ENCODE measurements at places on chromosomes 6 and 20.

DNA sequence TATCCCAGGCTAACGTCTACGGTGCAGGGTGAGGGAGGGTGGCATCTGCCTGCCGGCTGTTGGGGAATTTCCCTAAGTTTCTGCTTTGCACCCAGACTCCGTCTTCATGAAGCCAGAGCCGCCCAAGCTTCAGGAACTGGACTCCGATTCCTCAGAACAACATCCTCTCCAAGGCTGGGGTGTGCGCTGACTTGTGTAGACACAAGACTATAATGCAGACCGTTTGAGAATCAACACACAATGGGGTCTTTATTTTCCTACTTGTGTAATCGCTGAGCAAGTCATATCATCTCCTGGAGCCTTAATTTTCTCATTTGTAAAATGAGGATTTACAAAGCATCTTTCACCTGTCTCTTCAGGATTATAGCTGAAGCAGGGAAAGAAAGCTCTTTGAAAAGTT is 160.5 kb upstream of the AGPAT4 start:
- DNase-seq, result no peak

GRCh38 chr20:22342410-22342809 is 242.0 kb downstream of the FOXA2 start:
- no peak for DNase-seq

DNA sequence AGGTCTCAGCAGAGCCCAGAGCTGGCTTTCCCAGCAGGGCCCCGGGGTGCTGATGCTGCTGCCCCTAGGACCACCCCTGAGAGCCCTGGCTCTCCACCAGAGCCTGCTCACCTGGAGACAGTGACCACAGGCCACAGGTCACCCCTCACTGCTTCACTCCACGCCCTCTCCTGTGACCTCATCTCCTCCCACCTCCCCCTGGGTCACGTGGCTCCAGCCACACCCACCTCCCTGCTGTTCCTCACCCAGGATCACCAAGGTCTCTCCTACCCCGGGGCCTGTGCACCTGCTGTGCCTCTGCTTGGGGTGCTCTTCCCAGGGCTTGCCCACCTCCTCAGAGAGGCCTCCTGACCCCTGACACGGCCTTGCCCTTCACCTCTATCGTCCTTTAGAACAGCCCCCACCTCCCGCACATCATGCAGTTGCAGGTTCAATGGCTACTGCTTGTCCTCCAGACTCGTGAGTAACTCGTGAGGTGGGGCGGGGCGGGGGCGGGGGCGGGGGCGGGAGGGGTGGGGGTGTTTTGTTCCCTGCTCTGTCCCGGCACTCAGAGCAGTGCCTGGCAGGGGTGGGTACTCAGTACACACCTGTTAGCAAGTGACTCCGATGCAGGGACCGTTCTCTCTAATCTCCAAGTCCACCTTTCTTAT is 468.0 kb downstream of the PREX1 start:
- DNase-seq, result no peak

GRCh38 chr6:11535801-11536230 is 1.7 kb upstream of the TMEM170B start:
- DNase-seq, result no peak

DNA sequence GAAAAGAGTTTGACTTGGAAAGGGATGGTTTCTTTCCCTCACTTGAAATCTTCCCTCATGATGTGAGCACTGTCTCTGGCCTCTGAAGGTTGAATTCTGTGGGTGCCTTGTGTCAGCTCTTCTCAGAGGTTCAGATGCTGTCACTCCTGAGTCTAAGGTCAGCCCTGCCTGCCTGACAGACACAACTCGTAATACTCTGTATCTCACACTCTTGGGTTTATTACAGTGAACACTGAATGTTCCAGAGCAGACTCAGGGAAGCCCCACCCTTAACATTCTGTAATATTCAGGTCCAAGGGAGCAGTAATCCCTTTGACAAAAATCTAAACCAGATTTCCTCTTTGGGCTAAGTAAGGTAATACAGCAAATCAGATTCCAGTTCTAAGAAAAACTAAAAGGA is 837.8 kb downstream of the QKI start:
- DNase-seq, result no peak

GRCh38 chr6:167981916-167982462 is 15.5 kb upstream of the KIF25 start:
- DNase-seq, result no peak

DNA sequence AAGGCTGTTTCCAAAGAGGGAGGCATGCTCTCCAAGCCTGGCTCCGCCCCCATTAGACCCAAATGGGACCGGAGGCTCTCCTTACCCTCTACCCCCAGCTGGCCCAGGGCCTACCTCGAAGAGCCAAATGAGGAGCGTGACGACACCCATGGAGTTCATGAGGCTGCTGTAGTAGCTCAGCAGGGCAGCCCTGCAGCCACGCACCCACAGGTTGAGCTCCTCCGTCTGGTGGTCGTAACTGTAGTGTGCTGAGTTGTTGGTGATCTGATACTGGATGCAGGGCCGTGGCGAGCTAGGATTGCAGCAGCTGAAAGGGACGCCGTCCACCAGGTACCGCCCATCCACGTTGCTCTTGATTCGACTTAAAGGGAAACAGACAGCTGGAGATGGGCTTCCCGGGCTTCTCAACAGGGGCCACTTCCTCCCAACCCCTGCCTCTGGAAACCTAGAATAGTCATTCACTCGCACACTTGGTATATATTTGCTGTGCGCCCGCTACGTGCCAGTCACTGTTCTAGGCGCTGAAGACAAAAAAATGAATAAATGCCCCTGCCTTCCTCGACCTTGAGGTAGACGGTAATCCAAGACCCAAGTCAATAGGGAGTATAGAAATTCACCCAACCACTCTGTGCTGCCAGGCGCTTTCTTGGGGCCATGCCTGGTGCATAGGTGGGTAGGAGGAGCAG is 18.0 kb downstream of the PRPH2 start:
- no peak for DNase-seq

DNA sequence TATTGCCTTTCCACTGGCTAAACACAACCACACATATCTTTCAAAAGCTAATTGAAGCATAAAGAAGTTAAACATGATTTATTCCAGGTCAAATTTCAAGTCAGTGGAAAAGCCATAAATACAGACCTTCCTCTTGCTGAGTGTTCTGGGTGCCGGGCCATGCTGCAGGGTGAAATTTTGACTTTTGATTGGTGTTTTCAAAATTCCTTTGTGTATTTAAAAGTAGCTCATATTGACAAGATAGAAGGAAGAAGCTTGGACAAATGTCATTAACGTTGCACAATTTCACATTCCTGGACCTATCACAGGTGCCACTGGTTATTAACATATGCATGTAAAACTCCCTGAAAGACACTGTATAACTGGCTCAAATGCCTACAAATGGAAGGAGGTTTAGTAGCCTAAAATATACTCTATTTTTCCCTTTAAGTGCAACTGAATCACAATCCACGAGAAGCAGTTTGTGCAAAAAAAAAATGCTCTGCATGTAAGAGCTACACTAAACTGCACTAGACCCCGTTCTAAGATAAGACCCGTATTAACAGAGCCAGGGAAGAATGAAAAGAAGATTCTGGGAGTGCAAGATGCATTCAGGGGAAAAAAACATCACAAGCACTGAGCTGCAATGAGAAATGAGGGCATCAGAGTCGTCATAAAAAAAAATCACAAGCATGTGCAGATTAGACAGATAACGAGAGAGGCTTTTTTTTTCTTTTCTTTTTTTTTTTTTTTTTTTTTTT is 30.4 kb downstream of the ATXN1 start:
- no peak for DNase-seq

- no peak for DNase-seq
These were observed 404.7 kb upstream of the RUNX2 start for GRCh38 chr6:44923444-44923843.

DNA sequence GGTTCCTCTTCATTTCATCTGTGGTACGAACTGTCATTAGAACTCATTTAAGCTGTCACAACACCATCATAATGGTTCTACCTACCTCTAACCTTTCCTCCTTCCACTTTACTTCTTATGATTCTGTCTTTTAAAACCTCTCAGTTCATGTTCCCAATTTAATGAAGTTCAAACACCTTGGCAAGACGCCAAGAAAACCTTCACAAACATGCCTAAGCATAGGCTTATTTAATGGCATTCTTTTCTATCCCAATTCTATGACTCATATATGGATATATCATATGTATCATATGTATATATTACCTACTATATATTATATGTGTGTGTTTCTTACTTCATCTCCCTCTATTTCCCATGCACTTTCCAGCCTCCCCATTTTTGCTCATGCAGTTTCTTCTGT is 283.4 kb upstream of the TBX18 start:
- no peak for DNase-seq

- DNase-seq, result peak; percentile 22
These were observed 125.3 kb downstream of the ATXN1 start for GRCh38 chr6:16635810-16636602.

DNA sequence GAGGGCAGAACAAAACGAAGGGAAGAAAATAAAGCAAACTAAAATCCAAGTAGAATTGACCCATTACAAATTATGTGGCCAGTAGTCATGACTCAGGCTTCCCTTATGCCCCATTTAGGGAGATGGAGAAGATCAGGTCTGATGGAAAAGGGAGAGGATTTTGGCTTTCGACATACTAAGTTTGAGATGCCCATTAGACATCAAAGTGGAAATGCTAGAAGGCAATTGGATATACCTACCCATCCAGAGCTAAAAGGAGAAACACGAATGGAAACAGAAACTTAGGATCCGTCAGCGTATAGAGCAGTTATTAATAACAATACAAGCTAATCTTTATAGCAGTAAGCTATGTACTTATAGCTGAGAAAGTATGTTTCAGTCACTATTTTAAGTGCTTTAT is 4.8 kb downstream of the TRPC4AP start:
- DNase-seq, result no peak

GRCh38 chr20:1242530-1242929 is 16.7 kb downstream of the RAD21L1 start:
- peak; percentile 51 for DNase-seq

DNA sequence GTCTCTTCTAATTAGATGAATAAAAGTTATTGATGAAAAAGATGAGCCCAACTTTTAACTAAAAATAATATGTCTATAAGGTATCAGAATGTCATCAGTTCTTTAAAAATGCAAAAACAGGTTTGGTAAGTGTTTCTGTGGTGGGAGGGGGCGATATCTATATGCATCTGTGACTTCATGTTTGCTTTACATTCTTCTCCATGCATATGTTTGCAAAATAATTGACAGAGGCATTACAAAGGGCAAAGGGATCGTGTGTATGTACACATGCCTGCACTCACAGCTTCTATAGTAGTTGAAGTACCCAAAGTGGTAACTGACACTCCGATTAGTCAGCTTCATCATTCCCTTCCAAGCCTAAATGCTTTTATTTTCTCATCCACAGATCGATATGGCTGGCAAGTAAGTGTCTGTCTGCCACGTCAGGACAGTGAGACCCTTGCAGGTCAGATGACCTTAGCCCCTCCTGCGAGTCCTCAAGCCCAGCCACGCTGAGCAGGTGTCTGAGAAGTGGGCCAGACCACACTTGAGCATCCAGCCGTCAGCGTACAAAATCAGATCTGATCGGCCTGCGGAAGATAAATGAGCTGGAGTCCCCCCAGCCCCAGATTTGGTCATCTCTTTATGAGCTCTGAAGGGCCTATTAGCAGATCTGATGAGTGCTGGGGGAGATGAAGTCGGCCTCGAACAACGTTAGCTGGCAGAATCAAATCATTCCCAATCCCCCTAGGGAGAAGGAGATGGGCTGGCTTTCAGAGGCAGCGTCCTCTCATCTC is 369.1 kb downstream of the MAFB start:
- DNase-seq, result no peak

DNA sequence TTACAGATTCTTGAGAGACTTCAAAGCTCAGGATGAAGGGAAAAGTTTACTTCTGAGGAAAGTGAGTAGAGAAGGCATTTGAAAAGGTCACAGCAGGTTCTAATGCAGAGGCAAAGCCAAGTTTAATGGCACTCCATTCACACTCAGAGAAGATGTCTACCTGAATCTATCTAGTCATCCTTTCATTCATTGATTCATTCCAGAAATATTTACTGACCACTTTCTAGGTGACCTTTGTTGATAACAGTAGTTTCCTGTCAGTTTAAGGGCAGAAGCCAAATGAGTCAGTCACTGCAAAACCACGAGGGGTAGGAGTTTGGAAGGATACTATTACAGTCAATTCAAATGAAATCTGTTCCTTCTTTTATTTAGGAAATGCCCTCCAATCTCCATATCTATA is 30.8 kb downstream of the FBXO5 start:
- no peak for DNase-seq

GRCh38 chr6:123276546-123276980 is 280.5 kb downstream of the CLVS2 start:
- no peak for DNase-seq

DNA sequence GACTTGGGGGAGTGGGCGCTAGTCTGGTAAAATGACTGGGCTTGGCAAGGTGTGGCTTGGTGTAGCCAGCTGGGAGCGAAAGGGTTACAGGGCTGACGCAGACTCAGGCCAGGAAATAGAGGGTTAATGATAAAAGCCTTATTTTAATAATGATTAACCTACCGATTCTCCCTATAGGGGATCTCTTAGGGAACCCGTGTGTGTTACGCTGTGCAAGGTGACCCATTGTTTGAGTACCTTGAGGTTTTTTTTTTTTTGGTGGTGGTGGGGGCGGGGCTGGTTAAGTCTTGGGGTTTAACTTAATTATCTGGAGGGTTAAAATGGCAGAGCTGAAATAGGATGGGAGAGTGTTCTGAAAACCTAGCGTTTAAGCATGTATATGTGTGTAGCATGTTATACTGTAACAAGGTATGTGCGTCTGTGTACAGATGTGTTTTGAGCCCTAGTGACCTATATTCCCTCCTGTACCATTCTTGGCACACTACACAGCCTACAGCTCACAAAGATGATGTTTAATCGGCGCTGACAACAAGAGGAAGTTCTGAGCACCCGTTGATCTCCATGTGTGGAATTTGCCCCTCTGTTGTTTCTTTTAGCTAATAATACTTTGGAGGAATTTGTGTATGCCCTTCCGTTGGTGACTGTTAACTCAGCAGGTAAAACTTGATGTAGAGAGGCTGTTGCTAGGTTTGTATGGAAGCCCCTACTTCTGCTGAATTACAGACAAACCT is 1.3 kb downstream of the CARMIL1 start:
- no peak for DNase-seq

- no peak for DNase-seq
These were observed 47.6 kb downstream of the AGPAT4 start for GRCh38 chr6:161226009-161226964.

GRCh38 chr20:25160897-25161296 is 34.6 kb upstream of the ENTPD6 start:
- DNase-seq, result no peak

- DNase-seq, result no peak
These were observed 23.1 kb downstream of the PFDN4 start for GRCh38 chr20:54231036-54231435.

DNA sequence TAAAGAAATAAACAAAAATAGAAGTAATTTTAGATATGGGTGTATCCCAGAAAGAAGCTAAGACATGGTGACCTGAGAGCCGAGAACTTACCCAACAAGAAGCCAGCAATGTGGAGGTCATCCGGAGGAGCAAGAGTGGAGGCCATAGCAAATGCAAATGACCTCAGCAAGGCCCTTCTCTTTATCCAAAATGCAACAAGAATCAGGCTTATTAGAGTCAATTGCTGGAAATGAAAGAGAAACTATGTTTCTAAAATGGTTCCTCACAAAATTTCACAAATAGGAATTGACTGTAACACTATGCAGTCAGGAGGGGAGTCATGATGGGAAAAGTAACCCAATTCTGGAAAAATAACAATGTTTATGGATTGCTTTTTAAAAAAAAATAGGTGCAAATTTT is 90.4 kb downstream of the TNFAIP3 start:
- no peak for DNase-seq

Data from fibroblast of skin of left biceps (primary cell).